ENCODE measurements at places on chromosomes 3 and 15. TPM values are rescaled to one million over a fixed set of nuclear protein-coding genes. Genes with fewer than 3 reads are reported as not detected.
A peak's percentile ranks its signal among the peaks of the same experiment; 100 is the strongest.

GRCh38 chr3:159787794-159788205 is 200.8 kb upstream of the IL12A start:
- H3K4me3 ChIP-seq: no peak overlapping the region
- no peaks in the 10 kb centered on the region for H3K36me3 ChIP-seq
- no peaks in the 10 kb centered on the region for H3K4me1 ChIP-seq
- DNase-seq: no peak

DNA sequence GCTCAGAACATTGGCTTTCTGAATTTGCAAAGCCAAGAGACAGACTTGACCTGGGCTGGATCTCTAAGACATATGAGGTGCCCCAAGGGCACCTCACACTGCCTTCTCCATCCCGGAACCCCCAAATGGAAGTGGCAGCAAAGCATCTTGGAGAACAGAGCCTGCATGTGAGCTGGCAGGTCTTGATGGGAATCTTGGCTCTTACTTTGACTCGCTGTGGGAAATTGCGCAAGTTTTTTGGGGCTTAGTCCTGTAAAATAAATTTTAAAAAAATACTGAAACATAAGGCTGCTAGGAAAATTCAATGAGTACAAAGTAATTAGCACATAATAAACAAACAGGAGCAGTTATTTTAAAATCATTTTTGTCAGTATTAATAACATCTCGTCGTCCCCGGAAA is 13.7 kb upstream of the SEC22A start:
- no peak for DNase-seq
- H3K27me3 ChIP-seq: no peaks in the 10 kb centered on the region
- H3K4me1 ChIP-seq: no peaks in the 10 kb centered on the region
- H3K27ac ChIP-seq: no peak overlapping the region
- H3K36me3 ChIP-seq: no peaks in the 10 kb centered on the region
- H3K4me3 ChIP-seq: no peak overlapping the region

- no peak overlapping the region for H3K4me3 ChIP-seq
- H3K27ac ChIP-seq: no peak overlapping the region
- no peaks in the 10 kb centered on the region for H3K27me3 ChIP-seq
- no peaks in the 10 kb centered on the region for H3K4me1 ChIP-seq
- no peaks in the 10 kb centered on the region for H3K36me3 ChIP-seq
Observed at GRCh38 chr3:55646121-55646520, 159.0 kb upstream of the WNT5A start.

GRCh38 chr3:179450901-179451264 is 387 bp downstream of the GNB4 start:
- no peaks in the 10 kb centered on the region for H3K27me3 ChIP-seq
- no peak for DNase-seq
- H3K27ac ChIP-seq: peak overlapping the region; percentile 86
- peaks cover 18% of the 10 kb centered on the region for H3K36me3 ChIP-seq
- H3K4me1 ChIP-seq: peaks cover 37% of the 10 kb centered on the region
- peak overlapping the region; percentile 90 for H3K4me3 ChIP-seq

DNA sequence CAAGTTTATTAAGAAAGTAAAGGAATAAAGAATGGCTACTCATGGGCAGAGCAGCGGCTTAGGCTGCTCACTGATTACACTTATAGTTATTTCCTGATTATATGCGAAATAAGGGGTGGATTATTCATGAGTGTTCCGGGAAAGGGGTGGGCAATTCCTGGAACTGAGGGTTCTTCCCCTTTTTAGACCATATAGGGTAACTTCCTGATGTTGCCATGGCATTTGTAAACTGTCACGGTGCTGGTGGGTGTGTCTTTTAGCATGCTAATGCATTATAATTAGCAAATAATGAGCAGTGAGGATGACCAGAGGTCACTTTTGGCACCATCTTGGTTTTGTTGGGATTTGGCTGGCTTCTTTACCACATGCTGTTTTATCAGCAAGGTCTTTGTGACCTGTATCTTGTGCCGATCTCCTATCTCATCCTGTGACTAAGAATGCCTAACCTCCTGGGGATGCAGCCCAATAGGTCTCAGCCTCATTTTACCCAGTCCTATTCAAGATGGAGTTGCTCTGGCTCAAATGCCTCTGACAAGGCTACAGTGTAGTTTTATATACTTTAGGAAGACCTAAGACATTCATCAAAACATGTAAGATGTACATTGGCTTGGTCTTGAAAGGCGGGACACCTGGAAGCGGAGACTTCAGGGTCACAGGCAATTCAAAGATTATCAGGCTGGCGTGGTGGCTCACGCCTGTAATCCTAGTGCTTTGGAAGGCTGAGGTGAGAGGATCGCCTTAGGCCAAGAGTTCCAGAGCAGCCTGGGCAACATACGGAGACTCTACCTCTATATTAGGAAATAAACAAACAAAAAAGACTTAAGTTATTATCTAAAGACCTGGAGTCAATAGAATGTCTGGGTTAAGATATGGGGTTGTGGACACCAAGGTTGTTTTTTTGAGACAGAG is 3.2 kb upstream of the BLOC1S6 start:
- H3K27me3 ChIP-seq: no peaks in the 10 kb centered on the region
- H3K36me3 ChIP-seq: peaks cover 9% of the 10 kb centered on the region
- peaks cover 26% of the 10 kb centered on the region for H3K4me1 ChIP-seq
- no peak overlapping the region for H3K27ac ChIP-seq

Gene SERINC4
- total RNA-seq: 0.20 TPM

- no peak for DNase-seq
- H3K27me3 ChIP-seq: no peaks in the 10 kb centered on the region
- H3K4me3 ChIP-seq: no peak overlapping the region
- H3K4me1 ChIP-seq: peaks cover 16% of the 10 kb centered on the region
- H3K36me3 ChIP-seq: no peaks in the 10 kb centered on the region
Observed at GRCh38 chr15:69854001-69854400, 243.7 kb downstream of the TLE3 start.

Gene CCDC39
- not detected for total RNA-seq

GRCh38 chr3:147008886-147009285 is 397.5 kb downstream of the ZIC4 start:
- H3K4me3 ChIP-seq: no peak overlapping the region
- no peaks in the 10 kb centered on the region for H3K4me1 ChIP-seq
- DNase-seq: no peak
- H3K27me3 ChIP-seq: no peaks in the 10 kb centered on the region
- H3K36me3 ChIP-seq: no peaks in the 10 kb centered on the region

Gene SLC38A3
- total RNA-seq: not detected
